ENCODE measurements at places on chromosomes 6 and 20. TPM values are rescaled to one million over a fixed set of nuclear protein-coding genes. Genes with fewer than 3 reads are reported as not detected.

Gene ARFGEF3
- total RNA-seq: 1.7 TPM

- DNase-seq: peak; percentile 73
Observed at GRCh38 chr20:45311589-45312211, 3.6 kb upstream of the MATN4 start.

DNA sequence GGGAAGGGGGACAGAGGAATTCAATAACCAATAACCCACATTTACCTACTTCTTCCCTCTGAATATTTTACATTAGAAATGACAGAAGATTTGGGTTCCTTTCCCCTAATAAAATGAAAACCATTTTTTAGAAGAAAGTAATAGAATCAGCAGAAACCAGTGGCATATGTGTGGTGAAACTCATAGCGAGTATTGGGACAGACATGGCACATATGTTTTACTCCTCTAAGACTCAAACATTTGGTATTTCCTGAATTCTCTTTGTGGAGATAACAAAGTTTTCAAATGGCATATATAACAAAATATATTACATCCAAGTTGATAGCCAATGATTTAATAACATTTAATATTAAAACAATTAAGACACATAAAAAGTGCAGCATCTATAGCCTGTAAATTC is 12.9 kb upstream of the BEND3 start:
- DNase-seq: no peak

DNA sequence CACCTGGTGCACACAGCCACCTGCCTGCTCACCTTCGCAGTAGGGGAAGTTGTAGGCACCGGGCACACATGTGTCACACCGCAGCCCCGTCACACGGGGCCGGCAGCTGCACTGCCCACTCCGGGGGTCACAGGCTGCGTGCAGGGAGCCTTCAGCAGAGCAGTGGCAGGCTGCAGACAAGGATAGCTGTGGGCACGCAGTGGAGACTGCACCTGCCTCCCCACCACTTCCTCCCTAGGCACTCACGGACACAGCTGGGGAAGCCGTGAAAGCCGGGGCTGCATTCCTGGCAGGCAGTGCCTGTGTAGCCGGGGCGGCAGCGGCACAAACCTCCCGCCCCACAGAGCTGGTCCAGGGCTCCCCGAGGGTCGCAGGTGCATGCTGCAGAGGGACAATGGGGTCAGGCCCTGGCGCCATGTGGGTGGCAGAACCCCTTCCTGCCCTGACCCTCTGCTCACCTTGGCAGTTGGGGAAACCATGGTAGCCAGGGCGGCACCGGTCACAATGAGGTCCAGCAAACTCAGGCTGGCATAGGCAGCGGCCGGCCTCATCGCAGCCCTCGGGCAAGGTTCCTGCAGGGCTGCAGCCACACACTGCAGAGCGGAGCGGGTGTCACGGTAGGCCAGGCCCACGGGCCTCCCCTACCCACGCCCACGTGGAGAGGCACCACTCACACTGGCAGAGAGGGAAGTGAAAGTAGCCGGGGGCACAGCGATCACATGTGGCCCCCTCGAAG is 29.4 kb downstream of the LAMA5 start:
- DNase-seq: no peak

DNA sequence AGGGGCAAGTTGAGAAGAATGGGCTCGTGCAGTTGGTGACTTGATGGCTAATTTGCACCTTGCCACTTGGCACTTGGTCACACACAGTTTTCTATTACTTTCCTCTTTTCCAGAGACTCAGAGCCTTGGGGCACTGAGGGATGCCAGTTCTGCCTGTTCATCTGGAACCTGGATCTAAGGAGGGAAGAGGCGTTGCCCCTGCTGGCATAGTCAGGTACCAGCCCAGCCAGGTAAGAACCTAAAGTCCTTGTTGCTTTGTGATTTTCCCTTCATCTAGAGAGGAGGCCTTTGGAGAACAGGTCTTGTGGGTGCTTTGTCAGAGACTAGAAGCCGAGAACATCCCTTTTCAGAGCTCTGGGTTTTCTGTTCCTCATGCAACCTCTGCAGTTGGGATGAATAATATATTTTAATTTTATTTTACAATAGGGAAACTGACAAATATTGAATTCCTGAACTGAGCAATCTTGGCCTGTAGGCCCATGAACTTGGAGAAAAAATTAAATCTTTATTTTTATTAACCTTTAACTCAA is 11.4 kb downstream of the SYTL3 start:
- DNase-seq: no peak

DNA sequence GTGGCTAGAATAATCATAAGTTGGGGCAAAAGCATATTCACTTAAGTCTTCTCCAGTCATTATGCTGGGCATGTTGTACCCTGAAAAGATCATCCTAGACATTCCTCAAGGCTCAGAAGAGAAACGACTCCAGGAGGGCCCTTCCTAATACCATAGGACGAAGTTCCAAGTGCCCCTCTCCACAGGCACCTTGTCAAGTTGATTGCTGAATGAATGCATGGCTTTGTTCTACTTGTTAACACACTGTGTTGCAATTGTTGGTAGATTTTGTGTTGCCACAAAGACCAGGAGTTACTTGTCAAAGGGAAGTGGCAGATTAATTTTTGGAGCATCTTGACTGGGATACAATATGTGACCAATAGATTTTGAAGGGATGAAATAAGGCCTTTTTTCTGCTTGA is 194.3 kb upstream of the SMLR1 start:
- DNase-seq: no peak

Measured in activated naive CD8-positive, alpha-beta T cell treated with anti-CD3 and anti-CD28 coated beads for 36 hours (primary cell).